ENCODE measurements at places on chromosomes 7 and 10.

- DNase-seq: no peak
Observed at GRCh38 chr7:131016230-131016629, 282.2 kb upstream of the KLF14 start.

DNA sequence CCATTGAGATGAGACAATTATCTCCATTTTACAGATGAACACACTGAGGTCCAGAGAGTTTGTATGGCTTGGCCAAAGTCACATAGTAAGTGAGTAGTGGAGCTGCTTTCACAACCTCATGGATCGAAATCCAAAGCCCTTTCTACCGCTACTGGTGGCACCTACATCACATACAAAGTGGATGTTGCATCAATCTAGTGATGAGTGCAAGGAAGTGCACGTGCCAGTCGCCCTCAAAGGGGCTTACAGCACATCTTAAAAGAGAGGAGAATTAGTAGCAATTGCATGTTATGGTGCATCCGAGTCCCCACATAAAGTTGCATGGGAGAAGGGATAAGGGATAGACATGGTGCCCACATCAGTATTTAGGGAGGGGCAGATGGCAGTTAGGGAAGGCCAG is 31.0 kb upstream of the GPR26 start:
- DNase-seq: no peak

- DNase-seq: no peak
Observed at GRCh38 chr7:21829731-21830130, 116.0 kb downstream of the CDCA7L start.

GRCh38 chr10:50850578-50851230 is 34.7 kb downstream of the A1CF start:
- no peak for DNase-seq

DNA sequence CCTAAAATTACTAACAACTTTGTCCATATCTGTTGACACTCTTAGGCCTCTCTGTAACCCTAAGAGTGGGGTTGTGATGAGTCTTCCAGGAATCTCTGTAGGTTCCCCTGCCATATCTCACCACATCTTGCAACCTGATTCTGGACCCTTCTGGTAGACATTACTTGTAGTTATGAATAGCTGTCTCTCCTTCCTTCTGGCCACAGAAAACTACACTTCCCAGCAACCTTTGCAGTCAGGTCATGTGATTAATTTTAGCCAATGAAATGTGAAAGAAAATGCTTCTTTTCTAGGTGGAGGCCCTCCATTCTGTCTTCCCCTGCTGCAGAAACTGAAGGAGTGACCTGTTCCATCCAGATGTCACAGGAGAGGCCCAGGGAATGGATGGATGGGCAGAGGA is 147.6 kb upstream of the AOAH start:
- DNase-seq: no peak

- no peak for DNase-seq
Observed at GRCh38 chr10:24920907-24921881, 31.2 kb downstream of the PRTFDC1 start.

DNA sequence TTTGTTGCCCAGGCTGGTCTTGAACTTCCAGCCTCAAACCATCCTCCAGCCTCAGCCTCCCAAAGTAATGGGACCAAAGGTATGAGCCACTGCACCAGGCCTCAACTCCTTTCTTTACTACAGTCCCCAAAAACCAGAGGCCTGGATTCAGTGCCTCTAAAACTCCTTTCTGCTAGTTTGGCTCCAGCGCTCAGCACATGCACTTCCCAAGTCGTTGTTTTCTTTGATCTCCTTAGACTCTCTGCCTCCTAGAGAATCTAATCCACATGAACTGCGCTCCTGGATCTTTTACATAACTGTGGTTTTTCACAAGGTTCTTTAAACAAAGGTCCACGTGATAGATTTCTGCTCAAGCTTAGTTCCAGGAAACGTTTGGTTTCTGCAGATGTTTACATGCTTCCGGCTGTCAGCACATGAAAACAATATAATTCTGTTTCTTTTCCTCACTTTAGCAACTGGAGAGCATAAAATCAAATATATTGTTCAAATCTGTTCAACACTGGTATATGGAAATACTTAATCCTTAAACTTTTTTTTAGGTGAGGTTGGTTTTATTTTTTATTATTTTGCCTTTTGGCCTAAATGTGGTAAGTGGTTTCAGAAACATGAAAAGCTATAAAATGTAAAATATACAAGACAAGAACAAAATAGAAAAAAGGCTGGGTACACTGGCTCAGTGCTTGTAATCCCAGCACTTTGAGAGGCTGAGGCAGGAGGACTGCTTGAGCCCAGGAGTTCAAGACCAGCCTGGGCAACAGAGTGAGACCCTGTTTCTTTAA is 270.5 kb upstream of the MKLN1 start:
- no peak for DNase-seq

DNA sequence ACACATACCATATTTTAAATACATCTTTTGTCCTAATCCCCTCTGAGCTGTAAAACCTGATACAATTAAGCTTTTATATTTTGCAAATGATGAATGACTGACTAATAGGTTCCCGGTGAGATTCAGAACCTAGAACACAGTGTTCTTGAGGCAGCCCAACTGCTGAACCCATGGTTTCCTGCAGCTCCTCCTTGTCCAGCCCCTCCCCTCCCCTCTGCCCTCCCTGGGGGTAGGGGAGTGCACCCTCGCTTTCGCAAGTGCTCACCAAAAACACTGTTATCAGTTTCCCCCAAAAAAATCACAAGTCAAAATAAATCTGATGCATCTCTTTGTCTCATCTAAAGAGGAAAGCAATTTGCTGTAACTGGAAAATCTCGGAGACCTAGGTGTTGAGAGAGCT is 602.8 kb downstream of the KCNMA1 start:
- DNase-seq: no peak

DNA sequence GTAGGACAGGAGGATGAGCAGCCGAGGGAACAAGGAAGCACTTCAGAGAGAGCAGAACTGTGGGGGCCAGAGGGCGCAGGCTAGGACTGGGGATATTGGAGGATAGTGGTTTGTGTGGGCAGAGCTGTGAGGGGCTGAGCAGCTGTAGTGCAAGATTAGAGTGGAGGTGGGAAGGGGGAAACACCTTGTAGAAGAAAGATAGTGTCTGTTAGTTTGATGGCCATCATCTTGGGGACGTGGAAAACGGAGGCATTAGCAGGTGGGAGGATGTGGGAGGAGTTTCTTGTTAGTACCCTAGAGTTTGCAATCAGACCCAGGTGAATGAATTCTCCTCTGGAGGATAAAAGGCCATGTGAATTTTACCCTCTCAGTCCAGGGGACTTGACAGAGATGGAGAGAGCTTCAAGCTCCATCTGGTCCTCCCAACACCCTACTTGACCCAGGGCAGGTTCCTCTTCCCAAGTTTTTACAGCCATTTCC is 34.0 kb downstream of the PRSS2 start:
- no peak for DNase-seq

GRCh38 chr7:116771640-116772039 is 90.7 kb upstream of the CAPZA2 start:
- no peak for DNase-seq

DNA sequence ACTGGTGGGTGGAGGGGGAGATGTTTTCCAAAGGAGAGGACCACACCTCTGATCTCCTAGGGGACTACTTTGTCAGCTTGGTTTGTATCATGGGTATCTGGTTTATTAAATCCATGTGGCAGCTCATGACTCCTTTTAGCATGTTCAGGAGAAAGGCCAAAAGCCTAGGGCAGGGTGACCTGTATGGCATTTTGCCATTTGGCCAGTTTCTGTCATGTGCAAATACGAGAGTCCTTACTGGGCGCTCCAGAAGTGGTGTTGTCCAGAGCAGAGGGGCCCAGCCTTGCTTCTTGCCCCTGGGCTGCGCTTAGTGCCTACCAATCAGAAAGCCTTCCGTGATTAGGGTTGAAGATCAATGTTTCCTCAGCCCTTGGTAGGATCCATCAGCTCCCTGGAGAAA is 31.0 kb downstream of the ADRA2A start:
- no peak for DNase-seq

- DNase-seq: no peak
Observed at GRCh38 chr7:106050746-106051117, 61.4 kb downstream of the SYPL1 start.

- DNase-seq: no peak
Observed at GRCh38 chr7:141700848-141701371, 1.1 kb downstream of the DENND11 start.

DNA sequence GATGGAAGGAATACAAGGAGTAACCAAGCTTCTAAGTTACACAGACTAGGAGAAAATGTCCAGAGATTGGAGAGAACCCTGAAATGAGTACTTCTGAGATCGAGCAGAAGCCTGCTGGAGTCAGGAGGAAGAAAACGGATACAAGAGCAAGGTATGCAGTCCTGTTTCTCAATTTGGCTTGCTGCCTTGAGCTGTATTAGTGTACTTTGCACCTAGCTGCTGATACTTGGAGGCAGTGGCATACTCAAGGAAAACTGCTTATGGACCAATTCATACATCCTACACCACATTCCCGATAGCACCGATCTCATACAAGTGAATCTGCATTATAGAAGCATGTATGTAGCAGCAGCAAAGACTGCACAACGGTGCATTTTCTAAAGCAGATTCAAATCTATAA is 14.4 kb downstream of the PIP4K2A start:
- DNase-seq: no peak

GRCh38 chr10:122894261-122894944 is 15.0 kb upstream of the FAM24B start:
- DNase-seq: no peak

- DNase-seq: no peak
Observed at GRCh38 chr10:80700760-80701444, 163.2 kb downstream of the SH2D4B start.

DNA sequence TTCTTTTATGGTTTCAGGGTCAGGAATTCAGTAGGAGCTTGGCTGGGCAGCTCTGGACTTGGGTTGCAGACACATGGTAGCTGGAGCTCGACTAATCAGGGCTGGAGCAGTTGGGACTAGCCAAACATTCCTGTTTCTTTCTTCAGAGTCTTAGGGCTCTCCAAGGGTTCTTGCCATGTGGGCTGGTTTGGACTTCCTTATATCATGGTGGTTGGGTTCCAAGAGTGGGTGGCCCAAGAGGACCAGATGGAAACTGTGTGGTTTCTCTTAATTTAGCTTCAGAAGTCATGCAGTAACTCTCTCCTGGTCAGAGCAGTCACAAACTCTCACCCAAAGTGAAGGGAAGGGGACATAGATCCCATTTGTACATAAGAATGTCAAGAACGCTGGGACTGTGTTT is 270.1 kb upstream of the FZD1 start:
- DNase-seq: no peak

- no peak for DNase-seq
Observed at GRCh38 chr7:932651-932975, 21.9 kb downstream of the ADAP1 start.

GRCh38 chr7:49817279-49817678 is 43.8 kb downstream of the VWC2 start:
- DNase-seq: no peak

Data from CD8-positive, alpha-beta T cell (primary cell).